ENCODE measurements at places on chromosomes 3 and 15.

DNA sequence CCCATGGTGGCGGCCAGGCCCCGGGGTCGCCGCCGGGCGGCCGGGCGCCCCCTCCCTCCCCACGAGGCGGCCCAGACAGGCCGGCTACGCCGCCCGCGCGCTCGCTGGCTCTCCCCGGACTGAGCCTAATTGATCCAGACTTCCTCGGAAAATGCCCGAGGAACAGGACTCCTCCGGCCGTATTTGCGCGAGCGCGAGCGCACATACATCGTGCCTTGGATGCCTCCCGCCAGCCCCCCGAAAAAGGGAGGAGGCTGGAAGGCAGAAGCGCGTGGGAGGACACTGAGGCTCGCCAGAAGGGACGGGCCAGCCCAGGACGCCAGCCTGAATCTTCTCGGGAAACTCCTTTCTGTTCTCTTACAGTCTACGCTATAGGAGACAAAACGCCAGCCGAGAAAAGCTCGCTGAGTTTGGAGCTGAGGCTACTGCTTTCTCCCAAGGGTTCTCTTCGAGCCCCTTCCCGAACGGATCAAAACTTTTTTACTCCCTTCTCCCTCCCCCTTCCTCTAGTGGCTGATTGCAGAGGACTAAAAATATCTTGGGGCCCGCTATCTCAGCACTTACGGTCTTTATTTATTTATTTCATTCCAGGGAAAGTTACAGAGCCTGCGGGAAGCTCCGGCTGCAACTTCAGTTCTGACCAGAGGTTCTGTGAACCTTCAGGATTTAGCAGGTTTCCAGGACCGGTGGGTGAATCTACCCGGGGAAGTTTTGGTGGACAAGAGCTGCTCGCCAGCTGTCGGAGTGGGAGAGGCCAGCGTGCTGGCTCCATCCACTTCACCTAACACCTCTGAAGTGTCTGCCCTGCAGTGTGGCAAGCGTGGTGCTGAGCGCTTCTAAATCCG is at the start of gene PDZRN3:
TSS of gene PDZRN3 (minus strand) at position 121 of the 845 bp plus-strand sequence.
- no peak for DNase-seq

GRCh38 chr15:34147371-34148140 is 45.7 kb downstream of the PGBD4 start:
- DNase-seq: no peak

DNA sequence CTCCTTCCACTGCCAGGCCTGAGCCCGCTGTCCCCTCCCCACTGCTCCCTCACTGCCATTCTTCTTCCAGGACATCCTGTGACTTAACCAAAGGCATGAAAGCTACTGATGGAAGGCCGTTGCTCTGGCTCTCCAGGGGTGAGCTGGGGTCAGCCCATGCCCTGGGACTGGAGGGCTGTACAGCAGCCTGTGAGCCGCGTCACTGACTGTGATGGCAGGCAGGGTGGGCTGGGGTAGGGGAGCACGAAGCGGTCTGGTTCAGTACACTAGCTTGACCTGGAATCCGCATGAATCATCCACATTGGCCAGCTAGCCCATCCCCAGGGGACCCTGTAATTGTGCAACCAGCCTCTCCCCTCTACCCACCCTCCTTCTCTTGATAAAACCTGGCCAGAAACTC is 30.8 kb downstream of the CORO2B start:
- no peak for DNase-seq

DNA sequence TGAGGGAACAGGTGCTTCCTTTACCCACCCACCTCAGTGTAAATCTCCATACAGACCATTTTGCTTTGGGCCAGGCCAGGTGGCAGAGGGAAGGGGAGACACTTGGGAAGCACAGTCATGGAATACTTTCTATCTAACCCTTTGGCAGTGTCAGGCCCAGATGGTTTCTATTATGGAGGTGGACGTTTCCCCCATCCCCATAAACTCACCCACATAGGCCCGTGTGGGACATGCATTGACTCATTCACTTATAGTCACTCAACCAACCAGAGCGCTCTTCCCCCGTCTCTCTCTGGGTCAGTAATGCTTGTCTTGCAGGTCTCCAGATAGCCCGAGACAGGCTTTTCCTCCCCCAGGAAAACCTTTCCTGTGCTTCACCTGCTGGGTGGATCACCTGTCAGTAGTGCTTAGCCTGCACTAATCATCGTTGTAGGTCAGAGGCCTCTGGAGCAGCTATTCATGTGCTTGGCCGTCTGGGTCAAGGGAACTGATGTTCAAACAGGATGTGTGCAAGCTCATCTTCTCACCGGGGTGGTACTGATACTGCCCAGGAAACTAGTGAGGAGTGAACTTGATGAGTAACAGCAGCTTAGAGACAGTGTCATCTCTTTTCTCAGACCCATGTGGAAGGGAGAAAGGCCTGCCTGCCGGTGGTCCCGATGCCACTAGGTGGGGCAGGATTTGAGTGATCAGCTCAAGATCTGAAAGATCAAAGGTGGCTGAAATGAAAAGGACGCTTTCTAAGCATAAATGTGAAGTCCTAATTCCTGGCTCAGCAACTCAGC is 67.1 kb downstream of the CEMIP start:
- DNase-seq: no peak

DNA sequence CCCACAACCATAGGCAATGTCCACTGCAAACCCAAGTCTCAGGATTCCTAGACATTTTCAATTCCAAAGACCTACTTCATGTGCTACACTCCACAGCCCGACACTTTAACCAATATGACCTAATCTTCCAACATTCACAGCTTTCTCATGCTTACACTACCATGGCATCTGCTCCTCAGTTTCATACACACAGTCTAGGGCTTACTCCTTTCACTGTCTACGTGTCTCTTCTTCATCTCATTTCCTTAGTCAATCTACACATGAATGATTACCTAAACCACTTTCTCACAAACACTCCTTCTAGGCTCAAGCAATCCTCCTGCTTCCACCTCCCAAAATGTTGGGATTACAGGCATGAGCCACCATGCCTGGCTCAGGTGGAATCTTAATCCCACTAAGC is 106.3 kb downstream of the STAG1 start:
- no peak for DNase-seq

DNA sequence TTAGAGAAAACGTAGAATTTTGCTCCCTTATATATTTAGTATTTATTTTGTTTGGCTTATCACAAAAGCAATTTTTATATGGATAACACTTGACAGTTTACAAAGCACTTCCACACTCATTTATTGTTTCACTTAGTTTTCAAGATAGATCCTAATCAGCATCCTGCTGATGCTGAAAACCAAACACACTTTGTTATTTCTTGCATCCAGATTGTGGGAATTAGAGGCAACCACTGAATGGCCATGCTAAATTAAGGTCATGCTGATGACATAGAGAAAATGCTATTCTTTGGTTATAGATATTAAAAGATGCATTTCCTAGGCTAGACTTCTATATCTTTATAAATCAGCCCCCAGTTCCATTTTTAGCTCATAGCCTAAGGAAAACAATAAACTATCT is 474.1 kb upstream of the KCNMB2 start:
- DNase-seq: no peak

DNA sequence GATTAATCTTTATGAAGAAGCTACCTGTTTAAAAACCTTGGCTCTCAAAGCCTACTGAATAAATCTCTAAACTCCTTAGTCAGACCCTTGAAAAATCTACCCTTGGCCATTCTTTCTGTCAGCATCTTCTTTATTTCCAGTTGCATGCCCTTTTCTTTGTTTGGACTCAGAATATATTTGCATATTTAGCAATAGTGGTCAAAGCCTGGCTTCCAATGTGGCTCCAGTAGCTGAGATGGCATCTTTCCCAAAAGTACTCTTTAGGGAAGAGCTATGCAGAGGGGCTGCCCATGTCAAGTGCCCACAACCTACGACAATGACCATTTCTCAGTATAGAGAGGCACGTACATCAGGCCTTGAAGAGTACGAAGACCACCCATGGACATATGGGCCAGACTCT is 47.2 kb downstream of the TLNRD1 start:
- DNase-seq: no peak

DNA sequence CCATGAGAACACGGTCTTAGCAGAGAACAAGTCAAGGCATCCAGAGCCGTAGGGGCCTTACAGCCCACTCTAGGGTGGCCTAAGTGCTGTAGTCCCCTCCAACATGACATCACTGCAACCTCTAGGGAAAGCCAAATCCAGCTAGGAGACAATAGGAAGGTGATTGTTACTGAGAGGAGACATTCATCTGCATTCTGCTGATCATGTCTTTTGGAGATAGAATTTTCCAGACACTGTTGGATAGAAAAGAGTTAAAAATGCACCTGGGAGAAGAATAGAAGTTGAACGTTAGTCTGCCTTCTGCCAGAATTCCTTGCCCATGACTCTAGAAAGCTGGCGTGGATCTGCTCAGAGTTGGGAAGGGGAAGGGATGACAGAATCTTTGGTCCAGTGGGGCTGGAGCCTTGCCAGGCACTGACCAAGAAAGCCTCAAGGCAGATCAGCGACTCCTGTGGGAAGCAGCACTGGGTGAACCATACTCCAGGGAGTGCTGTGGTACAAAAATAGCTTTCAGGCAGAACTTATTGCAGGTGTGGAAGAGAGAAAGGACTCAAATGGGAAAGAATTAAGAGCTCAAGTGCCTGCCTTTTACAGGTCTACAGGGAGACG is 44.8 kb upstream of the RAF1 start:
- DNase-seq: peak; percentile 20
